ENCODE measurements at places on chromosomes 6 and 20.

- DNase-seq, result no peak
Measured at GRCh38 chr6:134706153-134706552, 243.7 kb downstream of the ALDH8A1 start.

DNA sequence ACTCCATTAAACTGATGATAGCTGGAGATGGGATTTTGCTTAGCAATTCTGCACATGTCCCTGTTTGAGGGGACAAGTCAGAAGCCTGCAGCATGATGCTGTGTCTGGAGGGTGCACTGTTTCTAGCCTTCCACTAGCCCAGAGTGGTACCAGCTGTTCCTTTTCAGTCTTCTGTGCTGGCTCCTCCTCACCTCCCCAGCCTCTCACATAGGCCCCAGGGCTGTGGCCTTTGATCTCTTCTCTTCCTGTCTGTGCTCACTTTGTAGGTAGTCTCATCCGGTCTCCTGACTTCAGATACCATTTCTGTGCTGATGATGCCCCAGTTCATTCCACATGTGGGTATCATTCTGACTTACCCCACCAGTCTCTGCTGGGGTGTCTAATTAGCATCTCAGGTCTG lies 126.3 kb downstream of the HIVEP1 start:
- DNase-seq, result no peak

- DNase-seq, result no peak
Measured at GRCh38 chr6:8005136-8005535, 59.1 kb downstream of the BLOC1S5 start.

- DNase-seq, result no peak
Measured at GRCh38 chr20:2516399-2516798, 7.7 kb upstream of the ZNF343 start.

GRCh38 chr6:84278321-84278998 lies 51.0 kb upstream of the CEP162 start:
- no peak for DNase-seq

GRCh38 chr6:10174056-10174455 lies 240.8 kb downstream of the TFAP2A start:
- DNase-seq, result no peak
